ENCODE measurements at places on chromosomes 2 and 18.

GRCh38 chr2:228040995-228041394, 140.5 kb downstream of the SPHKAP start:
- DNase-seq = no peak

DNA sequence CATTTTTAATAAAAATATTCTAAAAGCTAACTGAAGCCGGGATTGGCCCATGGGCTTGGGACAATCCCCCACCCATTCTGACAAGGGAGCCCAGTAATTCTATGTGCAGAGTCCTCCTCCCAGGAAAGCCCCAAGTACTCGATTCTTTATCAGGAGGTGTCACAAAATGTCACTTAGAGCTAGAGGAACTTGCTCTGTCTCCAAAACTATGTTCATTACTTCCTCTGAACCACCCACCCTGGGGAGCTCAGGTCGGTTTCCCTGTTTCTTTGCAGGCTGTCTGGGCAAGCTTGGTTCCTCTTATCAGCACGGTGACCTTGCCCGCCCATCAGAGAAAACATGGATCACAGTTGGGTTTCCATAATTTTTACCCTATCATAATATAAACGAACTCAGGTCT, 430.6 kb upstream of the ID2 start:
- no peak for DNase-seq

GRCh38 chr2:164952057-164952702, 3.1 kb downstream of the SLC38A11 start:
- DNase-seq = no peak

GRCh38 chr2:134177351-134177931, 76.4 kb upstream of the MGAT5 start:
- DNase-seq = no peak

- DNase-seq = no peak
These were observed 459.5 kb downstream of the FBXO15 start for GRCh38 chr18:73688161-73688560.

DNA sequence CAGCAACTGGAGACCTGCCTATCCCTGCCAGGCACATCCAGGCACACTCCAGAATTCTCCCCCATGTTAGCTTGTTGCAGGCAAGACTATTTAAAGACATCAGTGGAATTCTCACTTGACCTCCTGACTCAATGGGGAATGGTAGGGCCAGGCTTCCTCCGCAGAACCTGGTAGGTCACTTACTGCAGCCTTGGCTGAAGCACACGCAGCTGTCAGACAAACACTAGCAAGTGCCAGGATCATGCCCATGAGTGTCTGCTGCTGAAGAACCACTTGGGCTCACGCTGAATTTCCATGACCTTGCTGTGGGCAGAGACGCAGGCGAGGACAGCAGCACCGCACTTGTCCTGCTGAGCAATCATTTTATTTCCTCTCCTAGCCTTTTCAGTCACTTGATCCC, 3.2 kb downstream of the LRRC30 start:
- no peak for DNase-seq

DNA sequence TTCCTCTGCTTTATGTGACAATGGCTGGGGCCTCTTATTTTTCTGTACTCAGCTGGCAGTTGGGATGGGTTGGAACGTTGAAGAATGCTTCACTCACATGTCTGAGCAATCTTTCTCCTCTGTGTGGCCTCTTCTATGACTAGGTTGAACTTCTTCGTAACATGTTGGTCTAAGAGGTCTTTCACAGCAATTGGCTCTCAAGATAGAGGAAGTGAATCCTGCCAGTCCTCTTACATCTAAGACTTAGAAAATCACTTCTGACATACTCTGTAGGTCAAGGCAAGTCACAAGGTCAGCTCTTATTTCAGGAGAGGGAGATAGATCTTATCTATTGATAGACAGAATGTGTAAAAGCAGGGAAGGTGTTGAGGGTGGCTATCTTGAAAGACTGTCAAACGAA, 174.1 kb downstream of the NYAP2 start:
- DNase-seq = no peak

GRCh38 chr18:1965016-1965415, 606.3 kb downstream of the METTL4 start:
- DNase-seq = no peak
